ENCODE measurements at places on chromosomes 5 and 9. TPM values are rescaled to one million over a fixed set of nuclear protein-coding genes. Genes with fewer than 3 reads are reported as not detected.

GRCh38 chr9:27204578-27204977 is 92.4 kb downstream of the EQTN start:
- DNase-seq = no peak

DNA sequence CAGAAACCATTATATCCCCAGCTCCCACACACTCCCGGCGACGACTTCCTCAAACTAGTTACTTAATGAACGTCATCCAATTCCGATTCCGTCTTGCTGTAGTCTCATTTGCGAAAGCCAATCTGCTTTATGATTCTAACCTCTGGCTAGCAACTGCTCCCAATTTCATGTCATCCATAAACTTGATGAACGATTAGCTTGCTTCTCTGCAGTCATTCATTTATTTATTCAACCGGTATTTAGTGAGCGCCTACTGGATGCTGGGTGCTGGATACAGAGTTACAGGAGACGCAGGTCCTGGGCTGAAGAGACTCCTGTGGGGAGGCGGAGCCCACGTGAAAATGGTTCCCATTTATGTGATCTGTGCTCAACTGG is 46.2 kb downstream of the TSPAN17 start:
- DNase-seq = no peak

DNA sequence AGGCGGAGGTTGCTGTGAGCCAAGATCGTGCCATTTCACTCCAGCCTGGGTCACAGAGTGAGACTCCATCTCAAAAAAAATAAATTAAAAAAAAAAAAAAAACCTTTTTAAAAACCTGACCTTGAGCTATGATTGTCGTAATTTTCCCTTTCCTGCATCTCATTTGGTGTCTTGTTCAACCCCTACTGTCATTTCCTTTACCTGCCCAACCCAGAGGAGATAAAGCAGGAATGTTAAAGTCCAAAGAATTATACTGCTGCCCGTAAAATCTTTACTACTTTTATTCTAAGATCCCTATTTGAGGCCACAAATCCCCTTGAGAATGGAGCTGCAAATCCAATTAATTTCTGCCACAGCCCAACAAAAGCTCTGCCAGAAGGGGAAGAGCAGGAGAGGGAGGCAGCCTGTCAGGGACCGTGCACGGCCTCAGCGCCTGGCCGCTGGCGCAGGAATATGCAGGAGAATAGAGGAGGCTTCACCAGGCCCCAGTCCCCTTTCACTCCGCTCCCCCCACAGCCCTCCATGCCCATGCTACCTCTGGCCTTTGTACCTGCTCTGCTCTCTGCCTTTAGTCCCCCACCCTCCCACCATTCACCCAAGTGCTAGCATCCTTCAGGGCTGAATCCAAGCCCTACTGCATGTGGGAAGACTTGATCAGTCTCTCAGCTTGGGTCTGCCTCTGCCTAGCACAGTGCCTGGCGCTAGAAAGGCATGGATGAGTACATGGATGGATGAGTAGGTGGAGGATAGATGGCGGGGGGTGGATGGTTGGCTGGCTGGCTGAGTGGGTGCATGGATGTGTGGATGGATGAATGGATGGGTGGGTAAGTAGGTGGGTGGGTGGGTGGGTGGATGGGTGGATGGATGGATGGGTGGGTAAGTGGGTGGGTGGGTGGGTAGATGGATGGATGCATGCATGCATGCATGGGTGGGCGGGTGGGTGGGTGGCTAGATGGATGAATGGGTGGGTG is 99.8 kb upstream of the SARDH start:
- no peak for DNase-seq

The AJM1 gene
- total RNA-seq = 5.9 TPM

The RASGEF1C gene
- not detected for total RNA-seq

The CD274 gene
- total RNA-seq = 3.5 TPM

The SAXO1 gene
- 0.28 TPM for total RNA-seq

- DNase-seq = no peak
Measured at GRCh38 chr5:103889500-103890209, 327.1 kb upstream of the NUDT12 start.

DNA sequence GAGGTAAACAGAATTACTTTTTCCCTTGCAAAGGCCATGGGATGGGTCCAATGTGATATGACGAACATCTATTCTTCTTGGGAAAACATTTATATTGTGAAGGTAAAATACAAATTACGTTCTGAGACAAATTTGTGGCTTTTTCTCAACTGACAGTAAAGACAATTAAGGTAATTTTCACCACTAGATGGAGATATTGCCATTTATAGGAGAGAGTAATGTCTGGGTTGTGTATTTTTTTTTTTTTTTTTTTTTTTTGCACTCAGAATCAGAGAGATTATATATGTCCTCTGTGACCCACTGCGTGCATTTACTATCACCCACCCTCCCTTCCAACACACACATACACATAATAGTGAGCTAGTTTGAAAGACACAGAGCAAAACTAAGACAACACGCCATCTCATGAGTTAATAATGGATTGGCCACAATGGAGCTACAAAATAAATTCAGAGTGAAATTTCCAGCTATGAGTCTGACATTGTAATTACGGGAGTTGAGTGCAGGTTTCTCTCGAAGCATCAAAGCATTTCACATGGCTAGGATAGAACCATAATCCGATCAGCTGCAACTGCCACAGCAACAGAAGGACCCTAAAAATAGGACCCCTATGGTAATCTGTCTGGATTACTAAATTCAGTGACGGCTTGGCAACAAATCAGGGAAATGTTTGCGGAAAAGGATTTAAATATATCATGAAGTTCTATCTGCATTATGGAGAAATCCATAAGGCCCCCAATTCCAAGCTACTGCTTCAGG is 49.2 kb downstream of the ANXA1 start:
- DNase-seq = no peak

- no peak for DNase-seq
Measured at GRCh38 chr5:62649476-62650113, 71.0 kb downstream of the LRRC70 start.

DNA sequence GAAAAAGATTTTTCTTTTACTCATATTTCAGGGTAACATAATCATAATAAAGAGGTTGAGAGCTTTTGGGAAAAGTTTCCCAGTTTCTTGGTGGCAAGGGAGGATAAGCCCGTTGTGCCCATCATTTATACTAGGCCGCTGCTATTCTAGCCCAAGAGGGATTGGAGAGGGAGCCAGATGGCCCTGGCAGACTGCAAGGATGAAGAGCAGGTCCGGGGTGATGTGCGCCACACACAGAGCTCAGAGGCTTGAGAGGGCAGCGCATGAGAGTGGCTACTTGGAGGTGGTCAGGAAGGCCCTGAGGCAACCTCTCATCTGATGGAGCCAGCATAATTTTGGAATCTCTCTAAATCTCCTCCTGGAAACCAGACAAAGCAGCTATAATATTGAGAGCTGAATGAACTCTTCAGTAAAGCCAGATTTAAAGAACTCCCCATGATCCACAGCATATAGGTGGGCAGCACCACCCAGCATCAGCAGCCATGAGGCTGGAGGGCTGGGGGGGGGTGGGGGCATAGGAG is 110.1 kb downstream of the MED27 start:
- no peak for DNase-seq

- no peak for DNase-seq
Measured at GRCh38 chr5:13831351-13831750, 113.1 kb downstream of the DNAH5 start.

GRCh38 chr9:137053944-137054931 is at the start of gene ENTPD2:
ENTPD2 (minus strand) TSS chr9:137054061; CDS start chr9:137053997, 64 bp downstream.
- no peak for DNase-seq

The SH3RF2 gene
- 4.5 TPM for total RNA-seq

DNA sequence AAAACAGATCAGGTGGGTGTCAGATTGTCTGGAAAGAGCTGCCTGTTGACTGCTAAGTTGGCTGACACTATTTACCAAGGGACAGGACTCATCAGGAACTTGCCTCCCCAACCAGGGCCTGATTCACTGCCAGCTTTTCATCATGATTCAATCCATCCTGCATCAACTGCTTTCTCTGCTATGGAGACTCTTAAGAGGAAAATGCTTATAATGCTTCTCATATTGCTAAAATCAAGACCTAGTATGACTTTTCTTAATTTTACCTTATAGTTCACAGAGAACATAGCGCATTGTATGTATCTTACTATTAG is 21.3 kb downstream of the HTR4 start:
- DNase-seq = no peak

The SVEP1 gene
- total RNA-seq = 97.9 TPM

DNA sequence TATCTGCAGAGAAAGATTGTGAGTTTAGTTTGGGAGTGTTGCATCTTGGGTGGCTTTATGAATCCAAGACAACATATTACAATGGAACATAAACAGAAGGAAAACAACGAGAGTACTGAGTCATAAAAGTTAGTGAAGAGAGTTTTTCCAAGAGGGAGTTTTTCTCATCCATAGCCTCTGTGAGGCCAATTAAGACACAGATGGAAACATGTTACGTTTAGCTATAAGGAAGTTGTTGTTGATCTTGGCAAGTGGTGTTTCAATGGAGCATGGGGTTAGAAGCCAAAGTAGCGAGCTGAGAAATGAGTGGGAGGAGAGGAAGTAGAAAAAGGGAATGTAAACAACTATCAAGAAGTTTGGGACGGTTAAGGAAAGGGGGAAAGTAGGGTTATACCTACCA is 53.3 kb upstream of the SPATA31D4 start:
- no peak for DNase-seq

GRCh38 chr5:98540056-98540455 is 233.4 kb upstream of the RGMB start:
- DNase-seq = no peak

Data from posterior vena cava (tissue), 2 donors.